ENCODE measurements at places on chromosomes 16 and 17.
A peak's percentile ranks its signal among the peaks of the same experiment; 100 is the strongest.

DNA sequence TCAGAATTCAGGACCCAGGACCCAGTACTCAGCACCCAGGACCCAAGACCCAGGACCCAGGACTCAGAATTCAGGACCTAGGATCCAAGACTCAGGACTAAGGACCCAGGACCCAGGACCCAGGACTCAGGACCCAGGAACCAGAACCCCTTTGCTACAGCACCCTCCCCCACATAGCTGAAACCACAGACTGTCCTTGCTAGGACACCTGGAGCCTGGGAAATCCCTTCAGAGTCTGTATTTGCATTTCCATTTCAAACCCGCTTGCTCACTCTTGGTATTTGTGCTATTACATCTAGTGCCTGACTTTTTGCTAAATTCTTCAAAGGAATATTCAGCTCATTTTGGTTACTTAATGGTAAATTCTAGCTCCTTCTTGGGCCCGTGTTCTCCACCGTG is 275.8 kb upstream of the MAF start:
- DNase-seq, result no peak

DNA sequence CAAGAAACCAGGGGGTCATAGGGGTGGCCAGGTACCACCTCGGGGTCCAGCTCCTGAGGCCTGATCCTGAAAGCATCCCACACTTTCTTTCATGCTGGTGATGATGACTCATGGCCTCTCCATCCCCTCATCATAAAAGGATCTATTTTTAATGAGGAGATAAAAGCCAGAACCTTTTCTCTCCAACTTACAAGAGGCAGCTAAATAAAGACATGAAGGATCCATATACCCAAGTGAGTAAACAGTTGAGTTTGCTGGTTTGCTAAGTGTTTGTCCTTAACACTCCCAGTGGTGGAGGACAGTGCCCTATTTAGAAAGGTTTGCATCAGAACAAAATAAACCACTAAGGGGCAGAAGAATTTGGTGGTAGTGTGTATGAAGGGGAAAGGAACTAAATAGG is 383.8 kb downstream of the GRIN2A start:
- no peak for DNase-seq

DNA sequence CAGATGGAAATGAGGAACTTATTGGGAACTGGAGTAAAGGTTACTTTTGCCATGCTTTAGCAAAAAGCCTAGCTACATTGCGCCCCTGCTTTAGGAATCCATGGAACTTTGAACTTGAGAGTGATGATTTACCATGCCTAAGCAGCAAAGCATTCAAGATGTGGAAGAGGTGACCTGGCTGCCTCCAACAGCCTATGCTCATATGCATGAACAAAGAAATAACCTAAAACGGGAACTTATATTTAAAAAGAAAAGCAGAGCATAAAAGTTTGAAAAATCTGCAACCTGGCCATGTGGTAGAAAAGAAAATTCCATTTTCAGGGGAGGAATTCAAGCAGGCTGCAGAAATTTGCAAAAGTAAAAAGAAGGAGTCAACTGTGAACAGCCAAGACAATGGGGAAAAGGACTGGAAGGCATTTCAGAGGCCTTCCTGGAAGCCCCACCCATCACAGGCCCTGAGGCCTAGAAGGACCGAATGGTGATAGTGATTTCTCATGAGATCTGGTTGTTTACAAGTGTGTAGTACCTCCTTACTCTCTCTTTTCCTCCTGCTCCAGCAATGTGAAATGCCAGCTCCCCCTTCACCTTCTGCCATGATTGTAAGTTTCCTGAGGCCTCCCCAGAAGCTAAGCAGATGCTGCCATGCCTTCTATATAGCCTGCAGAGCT is 48.7 kb downstream of the MRPS23 start:
- no peak for DNase-seq

- DNase-seq, result no peak
Observed at GRCh38 chr16:2121853-2122252, 13.8 kb downstream of the PKD1 start.

GRCh38 chr17:27862004-27862403 is 31.2 kb downstream of the LYRM9 start:
- no peak for DNase-seq

DNA sequence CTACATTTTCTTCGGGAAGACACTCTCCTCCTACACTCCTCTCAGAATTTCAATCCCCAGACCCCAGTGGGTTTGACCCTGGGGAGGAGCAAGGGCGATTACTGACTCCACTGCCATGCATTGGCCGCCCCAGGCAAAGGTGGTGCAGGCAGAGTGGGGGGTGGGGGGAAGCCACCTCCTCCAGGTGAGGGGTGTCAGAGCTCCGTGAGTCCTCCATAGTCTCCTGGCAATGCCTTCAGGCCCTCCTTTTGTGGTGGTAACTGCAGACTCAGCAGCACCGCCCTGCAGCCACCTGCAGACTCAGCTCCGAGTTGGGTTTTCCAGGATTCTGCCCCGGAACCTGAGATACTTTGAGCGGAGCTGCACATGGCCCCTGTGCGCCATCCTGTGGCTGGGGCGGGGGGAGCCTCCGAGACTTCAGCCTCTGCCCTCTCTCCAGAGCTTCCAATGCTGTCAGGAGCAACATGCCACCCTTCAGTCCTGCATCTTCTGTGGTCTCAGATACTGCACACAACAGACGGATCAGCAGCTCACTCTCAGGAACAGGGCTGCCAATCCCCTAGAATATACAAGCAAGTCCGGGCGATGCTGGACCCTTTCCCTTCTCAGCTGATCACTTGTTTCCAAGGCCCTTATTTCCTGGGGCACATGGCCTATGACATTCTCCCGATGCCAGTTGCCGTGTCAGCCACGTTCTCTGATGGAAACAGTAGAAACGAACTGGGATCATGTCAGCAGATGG is 2.4 kb upstream of the SLC47A2 start:
- DNase-seq, result no peak

- DNase-seq, result peak; percentile 34
Observed at GRCh38 chr17:41338961-41339485, 11.6 kb downstream of the KRT33A start.

DNA sequence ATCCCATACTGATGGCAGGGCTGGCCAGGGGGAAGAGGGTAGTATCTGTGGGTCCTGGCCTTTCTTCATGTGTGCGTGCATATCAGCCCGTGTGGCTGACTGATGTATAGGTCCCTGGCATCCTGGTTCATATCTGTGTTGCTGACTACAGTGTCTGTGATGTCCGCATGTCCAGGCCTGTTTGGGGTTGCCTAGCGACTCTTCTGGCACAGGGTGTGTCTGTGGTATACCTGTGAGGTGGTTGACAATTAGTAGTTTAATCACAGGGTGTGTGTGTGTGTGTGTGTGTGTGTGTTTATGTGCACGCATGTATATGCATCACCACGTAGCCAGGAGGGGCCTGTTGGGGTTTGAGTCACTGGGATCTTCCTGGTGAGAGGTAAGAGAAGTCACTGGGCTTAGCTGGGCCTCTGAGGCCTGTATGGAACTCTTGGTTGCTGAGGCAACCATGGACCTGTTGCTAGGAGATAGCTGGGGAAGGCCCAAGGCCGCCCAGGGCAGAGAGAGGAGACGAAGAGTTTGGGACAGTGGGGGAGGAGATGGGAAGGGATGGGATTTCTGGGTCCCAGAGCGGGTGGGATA is 603 bp upstream of the TMEM95 start:
- DNase-seq, result no peak

DNA sequence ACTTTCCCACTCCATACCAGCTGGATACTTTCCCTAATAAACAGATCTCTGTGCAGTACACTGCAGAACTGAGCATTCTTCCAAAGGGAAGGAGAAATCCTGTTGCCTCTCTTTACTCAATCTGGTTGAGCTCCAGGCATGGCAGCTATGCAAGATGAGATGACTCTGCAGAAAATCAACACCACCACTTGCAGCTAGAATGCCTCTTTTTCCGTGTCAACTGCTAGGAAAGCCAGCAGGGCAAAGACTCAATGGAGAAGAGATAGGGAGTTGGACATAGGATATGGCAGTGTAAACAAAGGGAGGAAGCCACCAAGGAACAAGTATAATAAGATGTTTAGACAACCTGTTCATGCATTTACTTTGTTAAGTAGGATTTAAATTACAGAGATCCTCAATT is 40.4 kb upstream of the CORO6 start:
- no peak for DNase-seq

DNA sequence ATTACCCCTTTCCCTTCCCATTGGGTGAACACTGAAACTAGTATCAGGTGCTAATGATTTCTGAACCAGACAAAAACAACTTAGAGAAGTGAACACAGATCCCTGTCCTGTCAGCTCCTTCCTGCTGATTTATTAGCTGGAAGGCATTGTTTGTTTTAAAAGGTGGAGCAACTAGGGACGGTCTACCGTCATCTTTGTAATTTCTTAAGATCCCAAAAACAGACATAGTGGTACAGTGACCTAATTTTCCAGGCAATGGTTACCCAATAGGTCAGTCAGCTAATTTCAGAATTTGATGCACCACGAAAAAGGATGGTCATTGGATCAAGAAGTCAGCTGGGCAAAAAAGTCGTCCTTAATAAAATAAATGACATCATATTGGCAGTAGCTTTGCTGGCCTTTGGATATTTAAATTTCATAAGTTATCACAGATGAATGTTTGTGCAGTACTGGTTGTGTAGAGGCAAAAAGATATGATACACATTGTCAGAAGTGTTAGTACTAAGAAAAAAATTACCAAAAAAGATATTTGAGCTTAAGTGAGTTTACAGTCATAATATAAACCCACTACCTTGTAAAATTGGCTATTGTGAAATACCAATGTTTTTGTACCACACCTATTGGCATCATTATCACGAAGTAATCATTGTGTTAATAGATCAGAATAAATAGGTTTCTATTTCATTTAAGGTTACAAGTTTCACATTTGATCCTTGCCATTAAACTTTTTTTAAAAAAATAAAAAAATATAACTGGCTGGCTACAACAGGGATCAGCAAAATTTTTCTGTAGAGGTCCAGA is 27.2 kb upstream of the KCNJ16 start:
- no peak for DNase-seq

DNA sequence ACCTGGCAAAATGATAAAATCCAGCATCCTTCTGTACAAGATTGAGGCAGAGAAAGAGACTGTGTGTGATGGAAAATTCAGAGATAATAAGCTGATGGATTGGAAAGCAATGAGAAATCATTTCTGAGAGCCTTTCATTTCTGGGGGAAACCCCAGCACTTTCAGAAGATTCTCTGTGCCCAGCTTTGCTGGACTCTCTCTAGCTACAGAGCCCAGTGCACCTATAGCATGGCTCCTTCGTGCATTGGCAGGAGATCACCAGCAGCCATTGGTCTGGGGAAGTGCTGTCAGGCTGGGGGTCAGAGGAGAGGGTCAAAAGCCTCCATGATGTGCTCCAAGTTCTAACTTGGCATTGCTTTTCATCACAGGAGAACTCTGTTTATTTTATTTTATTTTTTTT is 259.9 kb downstream of the SOX9 start:
- DNase-seq, result no peak

GRCh38 chr17:74678541-74678940 is 34.2 kb downstream of the CD300LF start:
- no peak for DNase-seq

DNA sequence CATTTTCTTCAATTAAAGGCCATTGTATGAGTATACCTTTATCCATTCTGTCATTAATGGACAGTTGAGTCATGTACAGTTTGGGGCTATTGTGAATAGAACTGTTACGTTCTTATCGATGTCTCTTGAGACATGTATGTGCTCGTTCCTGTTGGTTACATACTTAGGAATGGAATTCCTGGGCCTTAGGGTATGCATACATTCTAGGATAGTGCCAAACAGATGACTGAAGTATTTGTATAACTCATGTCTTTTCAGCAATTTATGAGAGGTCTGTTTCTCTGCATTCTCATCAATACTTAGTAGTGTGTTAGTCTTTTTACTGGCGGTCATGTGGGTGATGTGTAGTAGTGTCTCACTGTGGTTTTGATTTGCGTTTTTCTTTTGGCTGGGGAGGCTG is 81.2 kb downstream of the USP22 start:
- DNase-seq, result no peak

GRCh38 chr17:49688848-49689247 is 11.0 kb upstream of the SPOP start:
- DNase-seq, result no peak

DNA sequence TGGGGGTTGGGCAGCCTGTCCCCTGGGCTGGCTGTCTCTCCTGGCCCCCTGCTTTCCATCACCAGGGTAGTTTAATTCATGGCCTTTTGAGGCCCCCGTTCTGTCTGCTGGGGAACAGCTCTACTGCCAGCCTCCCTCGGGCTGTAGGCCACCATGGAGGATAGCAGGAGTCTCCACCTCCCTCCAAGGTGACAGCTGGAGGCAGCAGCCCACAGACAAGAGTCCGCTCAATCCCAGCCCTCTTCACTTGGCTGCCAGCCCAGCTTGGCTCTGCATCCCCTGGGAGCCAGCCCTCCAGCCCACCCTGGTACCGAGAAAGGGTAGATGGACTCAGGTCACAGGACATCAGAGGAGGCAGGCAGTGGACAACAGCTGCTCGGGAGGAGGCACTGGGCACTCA is 194.6 kb upstream of the SDK2 start:
- DNase-seq, result no peak

GRCh38 chr17:75601057-75601987 is 13.7 kb downstream of the MYO15B start:
- DNase-seq, result peak; percentile 29

GRCh38 chr17:63191610-63192009 is 225.6 kb downstream of the TANC2 start:
- DNase-seq, result no peak

GRCh38 chr17:1904273-1905182 is 74.7 kb downstream of the RPA1 start:
- DNase-seq, result no peak

GRCh38 chr17:41656249-41657023 is 32.1 kb upstream of the KRT17 start:
- no peak for DNase-seq

- DNase-seq, result no peak
Observed at GRCh38 chr16:80778703-80779102, 25.7 kb downstream of the CDYL2 start.

DNA sequence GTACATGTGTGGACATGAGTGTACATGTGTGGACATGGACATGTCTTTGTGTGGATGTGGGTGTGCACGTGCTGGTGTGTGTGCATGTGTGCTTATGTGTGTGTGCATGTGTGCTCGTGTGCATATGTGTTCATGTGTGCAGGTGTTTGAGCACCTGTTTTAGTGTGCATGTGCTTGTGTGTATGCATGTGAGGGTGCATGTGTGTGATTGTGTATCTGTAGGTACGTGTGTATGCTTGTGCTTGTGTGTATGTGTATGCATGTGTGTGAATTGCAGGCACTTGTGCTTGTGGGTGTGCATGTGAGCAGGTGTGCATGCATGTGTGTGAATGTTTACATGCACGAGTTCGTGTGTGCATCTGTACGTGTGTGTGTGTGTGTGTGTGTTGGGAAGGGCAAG is 300.6 kb upstream of the EEF2KMT start:
- no peak for DNase-seq

GRCh38 chr16:27978876-27979275 is 84.6 kb downstream of the GSG1L start:
- DNase-seq, result no peak

DNA sequence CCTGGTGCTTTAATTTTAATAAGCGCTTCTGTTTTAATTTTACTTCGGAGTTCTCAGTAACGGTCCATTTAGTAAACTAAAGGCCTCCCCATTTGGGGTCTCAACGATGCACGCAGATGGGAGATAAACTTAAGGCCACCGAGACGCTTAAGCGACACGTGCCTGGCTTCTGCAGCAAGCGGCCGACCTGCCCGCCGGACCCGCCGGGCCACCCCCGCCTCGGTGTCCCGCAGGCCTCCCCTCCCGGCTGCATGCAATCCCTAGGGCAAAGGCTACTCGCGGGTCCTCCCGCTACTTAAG is 592 bp downstream of the GCSH start:
- peak; percentile 1 for DNase-seq

All from activated CD4-positive, alpha-beta T cell treated with anti-CD3 and anti-CD28 coated beads, Interleukin-2, amount 50 U/mL, for 24 hours (primary cell).